ENCODE measurements at places on chromosomes 7 and 10.

GRCh38 chr7:137354396-137354795 is 10.9 kb upstream of the PTN start:
- DNase-seq = no peak

DNA sequence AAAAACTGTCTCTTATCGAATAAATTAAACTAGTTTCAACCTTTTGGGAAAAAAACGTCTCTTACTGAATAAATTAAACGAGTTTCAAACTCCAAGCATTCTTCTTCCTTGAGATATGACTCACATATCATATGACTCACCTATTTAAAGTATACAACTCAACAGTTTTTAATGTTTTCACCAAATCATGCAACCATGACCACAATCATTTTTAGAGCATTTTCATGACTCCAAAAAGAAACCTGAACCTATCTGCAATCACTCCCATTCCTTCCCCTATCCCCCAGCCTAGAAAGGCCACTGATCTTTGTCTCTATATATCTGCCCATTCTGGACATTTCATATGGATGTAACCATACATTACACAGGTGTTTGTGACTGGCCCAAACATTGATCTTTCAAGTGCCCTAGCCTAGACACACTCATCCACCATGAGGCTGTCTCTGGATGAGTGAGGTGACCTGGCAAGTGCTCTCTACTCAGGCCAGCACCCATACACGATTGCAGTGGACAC is 115.3 kb downstream of the PIP4K2A start:
- no peak for DNase-seq

GRCh38 chr10:23293145-23293724 is 51.4 kb downstream of the C10orf67 start:
- no peak for DNase-seq

- DNase-seq = no peak
Observed at GRCh38 chr10:114265392-114266053, 26.5 kb downstream of the VWA2 start.

DNA sequence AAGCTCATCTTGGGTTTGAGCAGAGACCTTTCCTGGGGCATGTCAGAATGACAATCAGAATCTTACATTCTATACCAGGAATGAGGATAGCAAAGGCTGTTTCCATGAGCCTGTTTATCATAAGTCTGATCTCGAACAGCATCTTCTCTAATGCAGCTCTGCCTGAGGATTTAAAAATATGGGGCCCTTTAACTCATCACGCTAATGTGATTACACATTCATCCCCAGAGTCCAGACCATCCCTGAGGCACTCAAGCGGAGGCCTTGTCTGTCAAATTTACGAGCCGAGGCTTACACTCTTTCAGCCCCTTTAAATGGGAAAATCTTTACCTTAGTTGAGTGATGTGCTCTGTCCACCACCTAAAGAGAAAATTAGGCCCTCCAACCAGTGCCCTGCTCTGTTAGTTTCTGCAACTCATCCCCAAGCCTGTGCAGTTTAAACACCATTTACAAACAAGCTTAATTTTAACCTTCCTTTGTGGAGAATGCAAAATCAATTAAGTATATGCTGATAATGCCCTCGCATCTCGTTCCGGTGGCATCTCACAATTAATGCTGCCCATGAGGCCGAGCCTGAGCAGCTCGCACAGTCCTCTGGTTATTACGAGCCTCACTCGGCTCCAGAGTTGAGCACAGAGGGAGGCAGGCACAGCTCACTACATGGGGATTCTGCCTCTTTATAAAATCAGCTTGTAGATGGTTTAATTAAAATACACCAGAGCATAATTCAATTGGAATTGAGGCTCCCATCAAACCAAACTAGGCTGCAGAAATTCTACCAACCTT is 16.0 kb downstream of the CHST15 start:
- DNase-seq = no peak

GRCh38 chr7:104900525-104901239 is 113.3 kb upstream of the KMT2E start:
- DNase-seq = no peak

DNA sequence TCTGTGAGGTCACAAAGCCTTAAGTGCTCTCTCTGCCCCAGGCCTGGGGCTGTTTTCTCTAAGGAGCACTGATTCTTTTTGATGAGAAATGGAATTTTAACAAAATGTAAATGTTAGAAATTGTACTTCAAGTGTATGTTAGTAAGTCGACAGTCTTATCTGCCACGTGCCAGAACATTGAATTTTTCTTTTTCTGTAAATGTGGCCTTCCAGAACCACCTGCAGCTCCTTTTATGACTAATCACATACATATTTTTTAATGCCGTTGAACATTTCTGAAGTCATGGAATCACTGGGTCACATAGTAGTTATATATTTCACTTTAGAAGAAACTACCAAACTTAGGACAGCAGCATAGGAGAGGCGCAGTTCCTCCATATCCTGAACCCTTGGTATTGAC is 38.0 kb downstream of the UBE3C start:
- no peak for DNase-seq

GRCh38 chr7:32163896-32164295 is 93.7 kb upstream of the PDE1C start:
- no peak for DNase-seq

DNA sequence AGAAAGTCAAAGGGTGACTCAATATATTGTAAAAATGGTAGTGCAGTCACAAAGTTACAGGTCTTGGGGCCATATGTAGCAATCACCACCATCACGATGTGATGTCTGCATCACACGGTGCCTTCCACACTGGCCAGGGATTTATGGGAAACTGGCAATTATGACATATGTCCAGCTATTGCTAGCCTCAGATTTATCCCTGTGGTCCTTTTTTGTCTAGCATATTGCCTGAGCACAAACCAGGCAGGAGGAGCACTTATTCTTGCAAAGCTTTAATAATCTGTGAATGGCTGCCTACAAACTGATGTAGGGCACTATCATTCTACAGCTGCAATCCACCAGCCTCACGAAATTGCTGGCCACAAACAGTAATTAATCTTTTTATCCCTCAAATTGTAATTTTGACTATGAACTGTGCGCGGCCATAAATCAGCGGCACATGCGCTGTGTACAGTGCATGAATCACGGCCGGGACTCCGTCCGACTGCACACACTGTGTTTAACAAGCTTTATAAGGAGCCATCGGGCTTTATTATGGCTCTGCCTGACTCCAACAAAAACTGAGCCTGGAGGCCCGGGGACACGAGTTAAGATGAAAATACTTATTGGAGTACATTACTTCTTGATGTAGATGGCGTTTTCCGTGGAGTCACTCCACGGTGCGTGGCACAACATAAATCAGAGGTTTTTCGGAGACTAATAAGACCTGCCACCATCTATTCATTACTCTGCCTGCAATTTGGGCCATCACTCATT is 115.2 kb downstream of the EBF3 start:
- DNase-seq = no peak

DNA sequence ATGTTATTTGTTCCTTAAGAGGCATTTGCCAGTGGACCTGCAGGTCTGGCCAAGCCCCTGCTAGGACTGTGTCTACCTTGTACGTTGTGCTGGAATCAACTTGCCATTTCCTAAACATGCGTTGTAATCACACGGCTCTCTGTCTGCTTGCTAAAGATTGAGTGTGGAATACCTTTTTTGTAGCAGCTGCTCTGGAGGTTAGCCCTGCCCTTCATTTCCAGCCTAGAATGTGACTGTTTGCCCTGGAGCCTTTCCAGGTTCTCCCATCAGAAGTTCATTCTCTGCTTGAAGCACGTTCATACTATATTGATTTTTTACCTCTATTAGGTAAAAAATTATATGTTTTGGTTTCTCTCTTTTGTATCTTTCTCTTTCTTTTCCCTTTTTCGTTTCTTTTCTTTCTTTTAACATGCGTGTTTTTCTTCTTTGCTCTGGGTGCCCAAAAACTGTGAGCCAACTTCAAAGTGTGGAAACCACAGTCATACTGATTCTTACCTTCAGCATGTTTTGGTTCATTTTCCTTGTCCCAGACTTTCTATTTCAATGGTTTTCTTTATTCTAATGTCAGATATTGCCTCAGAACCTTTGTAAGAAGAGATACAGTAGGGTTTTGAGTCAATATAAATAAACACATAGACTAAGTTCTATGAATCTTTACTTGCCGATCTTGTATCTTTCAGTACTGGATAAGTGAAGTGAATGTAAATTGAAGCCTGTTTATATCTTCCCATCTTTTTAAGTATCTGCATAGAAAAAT is 111.9 kb upstream of the RPA3 start:
- no peak for DNase-seq

- no peak for DNase-seq
Observed at GRCh38 chr7:27631391-27631790, 31.3 kb downstream of the HIBADH start.

DNA sequence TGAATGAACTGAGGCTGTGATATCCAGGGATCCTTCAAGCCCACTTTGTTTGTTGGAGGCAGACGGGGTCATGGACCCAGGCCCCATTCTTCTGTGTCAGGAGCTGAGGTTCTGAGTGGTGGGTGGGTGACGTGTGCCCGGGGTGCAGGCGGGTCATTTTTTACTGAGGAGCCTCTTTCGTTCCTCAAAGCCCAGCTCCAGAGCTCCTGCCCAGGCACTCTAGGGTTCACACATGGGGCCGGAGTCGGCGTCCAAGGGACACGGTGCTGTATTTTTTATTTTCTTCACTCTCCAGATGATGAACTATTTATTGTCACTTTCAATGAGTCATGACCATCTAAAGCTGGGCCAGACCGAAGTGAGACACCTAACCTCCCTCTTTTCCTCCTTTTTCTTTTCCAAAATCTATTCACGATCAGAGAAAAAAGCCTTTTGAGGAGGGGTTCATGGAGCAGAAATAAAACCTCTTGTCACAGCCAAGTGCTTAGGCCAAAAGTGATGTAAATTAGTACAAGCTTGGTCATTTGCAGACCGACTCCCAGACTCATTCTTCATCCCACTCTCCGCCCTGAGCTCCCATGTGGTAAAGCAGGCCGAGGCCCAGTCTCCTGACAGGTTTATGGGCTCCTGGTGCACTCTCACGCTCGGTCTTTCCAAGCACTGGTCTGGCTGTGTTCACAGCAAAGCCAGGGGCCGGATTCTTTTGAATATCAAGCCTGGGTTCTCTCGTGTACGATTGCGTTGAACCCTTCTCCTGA is 41.4 kb upstream of the PITRM1 start:
- no peak for DNase-seq

DNA sequence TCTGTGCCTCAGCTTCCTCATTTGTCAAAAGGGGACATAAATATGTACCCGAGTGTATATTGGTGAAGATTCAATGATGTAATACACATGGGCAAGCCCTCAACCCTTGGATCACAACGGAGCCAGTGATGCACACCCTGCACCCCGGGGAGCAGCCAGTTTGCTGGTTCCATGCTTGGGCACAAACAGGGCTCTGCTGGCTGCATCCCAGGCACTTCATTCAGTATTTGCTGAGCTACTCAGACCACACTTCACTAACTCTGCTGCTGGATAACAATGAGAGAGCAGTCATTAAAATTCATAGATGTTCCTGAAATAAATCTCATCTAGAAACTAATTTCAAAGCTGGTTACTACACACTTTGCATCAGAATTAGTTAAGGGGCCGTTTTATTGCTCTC is 72.0 kb downstream of the SCRN1 start:
- peak; percentile 58 for DNase-seq

GRCh38 chr7:70539205-70539604 is 592.7 kb upstream of the GALNT17 start:
- DNase-seq = no peak

- no peak for DNase-seq
Observed at GRCh38 chr10:45422866-45423659, 49.0 kb downstream of the ALOX5 start.

GRCh38 chr10:4561296-4561695 is 264.7 kb upstream of the AKR1E2 start:
- no peak for DNase-seq

DNA sequence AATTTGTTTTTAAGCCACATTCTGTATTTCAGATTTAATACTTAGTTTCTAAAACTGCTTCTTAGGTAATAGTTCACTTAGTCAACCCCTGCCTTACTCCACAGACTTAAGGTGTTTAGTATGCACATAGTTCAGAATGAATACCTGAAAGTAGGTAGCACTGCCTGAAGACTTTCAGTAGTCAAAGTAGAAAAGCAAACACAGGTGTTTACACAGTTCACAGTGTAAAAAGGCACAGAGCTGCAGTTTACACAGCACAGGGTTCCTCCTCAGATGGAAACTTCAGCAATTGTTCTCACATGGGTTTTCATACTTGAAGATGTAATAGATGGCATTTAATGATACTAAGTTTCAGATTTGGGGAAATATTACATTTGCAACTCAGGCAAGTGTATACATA is 3.1 kb upstream of the PKD1L1 start:
- DNase-seq = peak; percentile 4

GRCh38 chr10:58515291-58515941 is 2.7 kb downstream of the BICC1 start:
- no peak for DNase-seq

GRCh38 chr10:14601326-14601725 is 173.4 kb downstream of the FAM107B start:
- no peak for DNase-seq

DNA sequence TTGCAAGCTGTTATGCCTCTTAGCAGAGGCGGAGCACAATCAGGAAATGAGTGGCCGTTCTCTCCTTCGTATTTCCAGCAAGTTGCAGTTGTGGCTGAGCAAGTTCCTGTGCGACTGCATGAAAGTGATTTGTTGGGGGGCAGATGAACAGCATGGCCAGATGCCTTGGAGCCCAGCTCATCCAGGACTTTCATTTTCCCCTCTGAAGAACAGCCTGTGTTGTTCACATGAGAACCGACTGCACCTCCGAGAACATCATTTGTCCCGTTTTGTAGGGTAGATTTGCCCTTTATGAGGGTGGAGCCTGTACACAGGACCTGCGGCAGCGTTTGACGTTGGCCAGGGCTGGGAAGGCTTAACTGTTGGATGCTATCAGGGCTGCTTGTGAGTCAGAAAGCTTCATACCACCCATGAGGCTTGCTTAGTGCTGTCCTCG is 4.4 kb downstream of the BAG3 start:
- no peak for DNase-seq

GRCh38 chr10:132774902-132775863 is 10.8 kb downstream of the NKX6-2 start:
- no peak for DNase-seq

DNA sequence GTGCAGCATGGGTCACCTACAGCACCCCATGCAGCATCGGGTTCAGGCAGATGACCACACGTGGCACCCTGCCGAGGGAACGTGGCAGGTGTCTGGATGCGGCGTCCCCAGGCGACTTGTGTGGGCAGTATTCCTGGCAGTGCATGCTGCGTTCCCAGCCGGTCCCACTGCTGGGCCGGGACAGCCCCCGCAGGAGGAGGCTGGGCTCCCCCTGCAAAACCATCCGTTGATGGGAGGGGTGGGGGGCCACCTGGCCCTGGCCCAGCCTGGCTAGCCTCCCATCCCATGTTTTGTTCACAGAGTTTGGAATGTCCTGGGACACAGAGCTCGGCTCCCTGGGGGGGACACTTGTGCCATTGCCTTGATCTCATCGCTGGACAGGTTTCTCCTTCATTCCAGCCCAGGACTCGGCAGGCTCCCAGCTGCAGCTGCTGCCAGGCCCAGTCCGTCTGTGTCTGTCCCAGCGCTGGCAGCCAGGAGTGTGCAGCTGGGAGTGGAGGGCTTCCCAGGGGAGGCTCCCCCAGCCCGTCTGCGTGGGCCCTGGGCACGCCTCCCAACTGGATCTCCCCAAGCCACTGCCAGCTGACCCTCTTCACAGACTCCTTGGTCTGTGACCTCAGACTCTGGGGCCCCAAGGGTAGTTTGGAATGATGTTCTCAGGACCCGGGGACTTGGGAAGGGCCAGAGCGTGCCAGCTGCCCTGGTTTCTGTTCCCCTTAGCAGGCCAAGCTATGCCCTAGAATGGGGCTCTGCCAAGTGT is 32.6 kb downstream of the TMEM270 start:
- DNase-seq = no peak

GRCh38 chr10:18473424-18474117 is 177.8 kb downstream of the NSUN6 start:
- no peak for DNase-seq

- DNase-seq = no peak
Observed at GRCh38 chr7:98653601-98654310, 36.7 kb downstream of the NPTX2 start.

Data from vagina (tissue), 2 donors.